ENCODE measurements at places on chromosomes 3 and 15.
A peak's percentile ranks its signal among the peaks of the same experiment; 100 is the strongest.

DNA sequence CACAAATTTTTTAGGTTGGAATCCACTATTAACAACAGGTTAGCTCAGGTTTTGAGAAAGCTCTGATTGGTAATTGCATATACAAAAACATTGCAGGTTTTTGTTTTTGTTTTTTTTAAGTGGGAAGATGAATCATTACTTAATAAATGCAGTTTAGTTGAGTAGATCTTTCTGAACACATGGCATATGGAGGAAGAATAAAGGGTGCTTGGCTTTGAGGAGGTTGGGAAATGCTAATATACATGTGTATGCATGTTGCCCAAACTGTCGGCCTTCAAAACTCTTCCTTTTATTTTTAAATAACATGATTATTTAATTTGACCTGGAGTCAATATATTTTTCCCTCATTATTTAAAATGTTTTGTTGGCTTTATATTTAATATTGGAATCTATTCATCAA is 32.8 kb downstream of the ZBTB38 start:
- no peak for DNase-seq

DNA sequence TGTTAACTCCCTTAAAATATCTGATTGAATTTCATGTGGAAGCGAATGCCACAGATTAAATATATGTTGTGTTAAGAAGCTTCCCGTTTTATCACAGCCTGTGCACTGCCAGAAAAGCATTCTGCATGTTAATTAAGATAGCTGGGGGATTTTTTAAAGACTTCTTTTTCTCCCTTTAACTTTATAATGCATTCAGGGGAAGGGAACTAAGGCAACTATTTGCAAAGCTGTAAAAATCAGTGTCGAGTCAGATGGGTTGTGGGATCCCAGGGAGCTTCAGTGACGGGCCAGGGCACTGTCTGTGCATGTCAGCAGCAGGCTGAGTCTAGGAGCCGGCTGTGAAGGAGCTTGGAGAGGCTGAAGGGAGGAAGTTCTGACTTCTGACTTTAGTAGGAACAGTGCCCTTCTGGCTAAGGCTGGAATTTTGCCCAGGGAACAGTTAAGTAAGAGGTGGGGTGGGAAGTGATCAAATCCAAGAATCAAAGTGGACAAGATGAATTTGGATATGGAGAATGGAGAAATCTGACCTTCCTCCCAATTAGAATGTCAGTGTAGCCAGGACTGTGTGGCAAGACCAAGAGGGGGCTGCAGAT is 77.7 kb downstream of the ABHD5 start:
- DNase-seq, result no peak

DNA sequence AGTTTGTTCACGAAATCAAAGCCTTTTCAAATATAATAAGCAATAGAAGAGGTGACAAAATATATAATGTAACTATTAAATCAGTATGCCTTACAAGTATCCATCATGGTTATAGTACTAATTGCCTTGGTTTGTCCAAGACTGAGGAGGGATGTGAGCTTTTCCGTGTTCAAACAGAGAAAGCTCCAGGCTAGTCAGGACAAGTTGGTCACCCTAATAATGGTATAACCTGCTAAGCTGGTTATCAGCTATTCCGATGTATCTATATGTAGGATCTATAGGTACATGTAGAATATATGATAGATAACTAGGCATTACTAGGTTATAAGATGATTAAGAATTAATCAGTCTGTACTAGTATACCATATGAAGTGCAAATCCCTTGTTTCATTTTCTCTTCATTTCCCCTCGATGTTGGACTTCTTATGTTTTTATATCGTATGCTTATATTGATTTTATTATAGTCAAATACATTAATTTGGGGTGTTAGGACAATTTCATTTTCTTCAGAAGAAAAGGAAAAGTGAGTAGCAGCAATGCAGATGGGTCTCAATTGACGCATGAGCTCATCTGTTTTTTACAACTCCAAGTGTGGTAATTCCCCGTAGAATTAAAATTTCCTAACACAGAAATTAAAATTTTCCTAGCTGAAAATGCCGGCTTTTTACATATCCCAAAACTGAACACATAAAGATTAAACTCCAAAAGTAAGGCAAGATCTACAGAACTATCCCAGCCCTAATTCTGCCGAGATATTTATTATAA is 419.1 kb downstream of the TIGIT start:
- DNase-seq, result no peak

DNA sequence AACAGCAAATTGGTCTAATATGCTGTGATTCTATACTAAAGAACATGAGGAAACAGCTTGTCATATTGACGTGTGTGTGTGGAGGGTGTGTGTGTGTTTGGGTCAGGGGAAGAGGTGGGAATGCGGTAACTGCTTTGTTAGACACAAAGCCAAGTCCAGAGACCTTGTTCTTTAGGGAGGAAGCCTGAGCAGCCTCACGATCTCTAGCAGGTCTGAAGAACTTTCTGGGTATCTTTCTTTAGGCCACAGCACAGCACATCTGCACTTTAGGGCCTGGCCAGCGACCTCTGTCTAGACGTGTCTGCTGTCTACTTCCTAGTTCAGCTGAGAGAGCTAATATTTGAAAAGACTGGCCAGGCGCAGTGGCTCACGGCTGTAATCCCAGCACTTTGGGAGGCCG is 220.0 kb upstream of the TPRG1 start:
- DNase-seq, result no peak

DNA sequence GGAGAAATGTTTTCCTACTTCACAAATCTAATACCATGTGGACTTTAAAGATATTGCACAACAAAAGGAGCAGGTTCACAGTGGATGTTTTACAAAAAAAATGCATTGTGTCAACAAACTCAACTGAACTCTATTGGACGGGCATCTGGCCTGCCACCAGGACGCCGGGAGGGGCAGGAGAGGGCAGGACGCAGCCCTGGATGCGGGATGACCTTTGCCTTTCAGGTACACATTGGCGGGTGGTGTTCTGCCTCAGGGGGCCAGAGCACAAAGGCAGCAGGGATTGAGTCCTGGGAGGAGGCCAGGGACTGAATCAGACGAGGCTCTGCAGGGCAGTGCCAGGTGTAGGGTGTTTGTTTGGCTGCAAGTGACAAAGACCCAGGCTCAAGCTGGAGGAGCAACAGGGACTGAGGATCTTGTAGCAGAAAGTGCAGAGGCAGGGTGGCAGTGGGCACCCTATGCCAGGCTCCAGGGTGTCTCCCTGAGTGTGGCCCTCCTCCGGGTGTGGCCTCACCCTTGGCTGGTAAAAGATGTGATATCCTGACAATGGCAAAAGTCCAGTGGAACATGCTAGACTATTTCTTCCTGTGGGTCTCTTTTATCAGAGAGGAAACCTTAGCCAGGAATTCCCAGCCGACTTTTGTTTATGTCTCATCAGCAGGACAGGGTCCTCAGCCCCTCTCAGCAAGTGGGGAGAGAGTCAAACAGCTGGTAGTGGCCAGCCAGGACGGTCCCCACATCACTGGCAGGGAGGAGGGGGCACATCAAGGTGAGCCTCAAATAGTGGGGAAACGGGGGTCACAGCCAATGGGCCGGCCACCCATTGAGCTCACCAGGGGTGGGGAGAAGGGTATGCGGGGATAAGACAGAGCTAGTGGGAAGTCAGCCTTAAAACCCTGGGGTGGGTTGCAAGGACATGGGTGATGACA is 29.7 kb upstream of the KLF13 start:
- DNase-seq, result no peak

GRCh38 chr15:69119683-69120395 is 40.6 kb upstream of the GLCE start:
- DNase-seq, result no peak

GRCh38 chr3:141285570-141285969 is 53.9 kb downstream of the PXYLP1 start:
- no peak for DNase-seq

- DNase-seq, result no peak
Measured at GRCh38 chr15:57532731-57533447, 58.8 kb upstream of the MYZAP start.

DNA sequence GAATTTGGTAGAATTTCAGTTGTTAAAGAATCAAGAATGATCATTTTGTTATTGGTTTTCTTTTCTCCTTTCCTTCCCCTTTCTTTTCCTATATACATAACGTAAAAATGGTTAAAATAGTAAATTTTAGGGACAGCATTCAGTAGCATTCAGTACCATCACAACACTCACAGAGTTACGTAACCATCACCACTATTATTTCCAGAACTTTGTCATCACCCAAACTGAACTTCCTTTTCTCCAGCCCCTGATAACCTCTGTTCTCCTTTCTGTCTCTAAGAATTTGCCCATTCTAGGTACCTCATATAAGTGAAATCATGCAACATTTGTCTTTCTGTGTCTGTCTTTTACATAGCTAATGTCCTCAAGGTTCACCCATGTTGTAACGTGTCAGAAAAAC is 165.3 kb downstream of the AKAP13 start:
- no peak for DNase-seq

DNA sequence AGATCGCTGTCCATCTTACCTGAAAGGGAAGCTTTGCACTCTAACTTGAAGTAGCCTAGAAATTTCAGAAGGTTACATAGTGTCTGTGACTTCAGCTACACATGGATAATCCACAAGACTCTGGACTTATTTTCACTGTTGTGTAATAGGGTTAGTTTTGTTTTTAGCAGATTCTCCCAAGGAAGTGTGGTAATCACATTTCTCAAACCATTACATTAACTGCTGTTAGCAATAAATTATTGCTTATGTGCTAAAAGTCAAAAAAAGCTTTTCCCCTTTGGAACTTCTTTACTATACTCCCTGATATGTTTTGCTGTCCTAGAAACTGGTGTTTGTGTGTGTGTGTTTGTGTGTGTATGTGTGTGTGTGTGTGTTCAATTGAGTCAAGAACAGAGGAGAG is 351.8 kb upstream of the TPRG1 start:
- no peak for DNase-seq

DNA sequence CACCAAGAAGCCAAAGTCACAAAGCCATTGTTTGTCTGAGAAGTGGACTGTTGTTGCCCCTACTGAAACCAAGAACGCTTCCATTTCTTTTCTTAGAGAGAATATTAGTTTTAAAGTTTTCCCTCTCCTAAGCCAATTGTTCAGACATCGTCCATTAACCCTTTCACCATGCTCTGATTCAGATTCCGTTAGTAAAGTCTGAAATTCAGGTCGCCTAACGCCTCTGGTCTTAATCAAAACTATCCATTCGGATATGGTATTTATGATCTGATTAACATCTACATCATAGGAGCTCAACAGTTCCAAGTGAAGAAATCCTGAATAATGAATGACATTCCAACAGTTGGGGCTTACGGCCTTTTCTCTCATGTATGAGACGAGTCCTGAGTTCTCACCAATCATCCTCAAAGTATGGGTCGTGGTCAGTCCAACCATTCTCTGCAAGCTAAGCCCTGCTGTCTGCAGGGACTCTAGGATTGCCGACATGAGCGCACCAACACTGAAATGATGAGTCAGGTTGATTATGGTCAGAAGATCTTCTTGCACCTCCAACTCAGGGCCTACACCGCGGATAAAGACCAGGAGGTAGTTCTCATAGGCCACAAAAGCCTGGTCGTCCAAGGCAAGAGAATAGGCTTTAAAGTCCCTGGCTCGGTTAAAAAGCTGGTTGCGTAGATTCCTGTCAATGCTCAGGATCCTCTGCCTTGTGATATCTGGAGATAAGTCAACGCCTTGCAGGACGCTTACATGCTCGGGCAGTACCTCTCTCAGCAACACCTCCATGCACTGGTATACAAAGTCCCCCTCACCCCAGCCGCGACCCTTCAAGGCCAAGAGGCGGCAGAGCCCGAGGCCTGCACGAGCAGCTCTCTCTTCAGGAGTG is 767 bp downstream of the EPM2AIP1 start:
- peak; percentile 35 for DNase-seq

- peak; percentile 74 for DNase-seq
Measured at GRCh38 chr3:32460031-32460749, 42.5 kb downstream of the CMTM6 start.

- no peak for DNase-seq
Measured at GRCh38 chr3:45653205-45653604, 36.0 kb upstream of the SACM1L start.

DNA sequence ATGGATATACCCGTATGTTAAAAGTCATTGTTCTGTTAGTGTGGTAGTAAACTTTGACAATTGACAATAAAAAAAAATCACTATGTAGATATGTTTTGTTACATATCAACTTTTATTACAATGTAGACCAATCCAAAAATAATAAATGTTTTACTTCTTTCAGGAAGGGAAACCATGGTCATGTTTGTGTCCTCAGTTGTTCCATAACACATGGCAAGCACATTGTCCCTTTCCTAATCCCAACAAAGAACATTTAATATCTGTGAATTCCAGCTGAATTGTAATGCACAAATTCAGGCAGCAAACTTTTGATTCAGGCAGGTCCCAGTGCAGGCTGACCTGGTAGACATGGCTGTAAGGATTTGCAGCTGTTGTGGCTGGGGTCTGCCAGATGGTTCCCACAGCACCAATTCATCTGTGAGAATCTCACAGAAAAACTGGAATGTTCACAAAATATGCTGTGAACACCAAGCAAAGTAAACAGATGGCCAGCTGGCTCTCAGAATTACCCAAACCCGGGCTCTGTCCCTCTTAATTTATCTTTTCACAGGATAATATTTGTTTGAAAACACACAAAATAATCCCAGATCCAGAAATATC is 1.9 kb upstream of the SPG21 start:
- DNase-seq, result no peak

GRCh38 chr15:81015621-81016488 is 15.1 kb downstream of the TLNRD1 start:
- DNase-seq, result no peak

- DNase-seq, result no peak
Measured at GRCh38 chr15:70087708-70088352, 9.9 kb downstream of the TLE3 start.

GRCh38 chr3:10023587-10024310 is 2.5 kb upstream of the FANCD2 start:
- no peak for DNase-seq

DNA sequence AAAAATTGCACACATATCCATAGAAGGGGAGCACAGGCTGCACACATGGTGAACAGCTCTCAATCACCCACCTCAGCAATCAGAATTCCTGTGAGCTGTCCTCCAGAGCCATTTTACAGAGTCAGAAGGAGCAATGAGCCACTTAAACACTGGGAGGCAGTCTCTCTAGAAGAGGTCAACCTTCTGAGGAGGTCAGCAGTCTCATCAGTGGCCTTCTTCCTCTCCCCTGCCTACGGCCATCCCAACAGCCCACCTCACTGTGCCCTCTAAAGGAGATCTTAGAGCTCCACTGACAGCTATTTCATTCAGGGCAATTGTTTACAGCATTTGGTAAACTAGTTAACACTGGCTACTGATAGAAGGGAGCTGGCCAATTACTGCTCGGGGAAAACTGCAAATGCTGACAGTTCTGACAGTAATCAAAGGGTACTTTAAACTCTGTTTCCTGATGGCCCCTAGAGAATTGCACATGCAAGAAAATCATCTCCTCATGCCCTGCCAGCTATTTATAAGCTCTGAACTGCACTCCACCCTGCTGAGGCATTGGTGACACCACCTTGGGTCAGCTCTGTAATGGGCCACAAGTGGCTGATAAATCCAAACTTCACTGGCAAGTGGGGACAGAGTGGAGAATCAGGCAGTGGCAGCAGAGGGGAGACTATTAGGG is 42.1 kb upstream of the TSPAN3 start:
- DNase-seq, result no peak

GRCh38 chr3:174949523-174949922 is 90.4 kb downstream of the NAALADL2 start:
- DNase-seq, result no peak

- DNase-seq, result no peak
Measured at GRCh38 chr3:24311881-24312280, 182.8 kb downstream of the THRB start.
